Colonic mucosa (tissue), 4 donors: ENCODE measurements at places on chromosomes 5 and 9. TPM values are rescaled to one million over a fixed set of nuclear protein-coding genes. Genes with fewer than 3 reads are reported as not detected.

- no peak for DNase-seq
Observed at GRCh38 chr9:127967151-127967809, 13.5 kb downstream of the EEIG1 start.

DNA sequence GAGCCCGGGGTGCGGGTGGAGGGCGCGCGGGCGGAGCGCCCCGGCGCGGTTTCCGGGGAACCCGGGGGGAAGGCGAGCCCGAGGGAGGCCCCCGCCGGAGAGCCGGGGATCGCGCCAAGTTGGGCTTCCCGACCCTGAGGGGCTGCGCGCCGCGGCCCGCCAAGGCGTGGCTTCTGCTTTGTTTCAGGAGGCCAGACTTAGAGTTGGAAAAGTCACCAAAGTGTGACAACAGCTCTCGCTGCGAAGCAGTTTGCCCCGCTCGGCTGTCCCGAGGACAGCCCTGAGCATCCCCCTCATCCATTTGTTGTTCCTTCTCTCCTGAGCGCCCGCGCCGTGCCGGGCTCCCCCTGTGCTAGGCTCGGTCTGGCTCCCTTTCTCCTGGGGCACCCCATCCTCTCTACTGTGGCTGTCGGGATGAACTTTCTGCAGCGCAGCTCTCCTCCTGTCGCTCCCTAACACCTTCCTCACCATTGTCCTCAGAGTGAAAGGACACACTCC lies 410 bp downstream of the GLIPR2 start:
- DNase-seq, result no peak

DNA sequence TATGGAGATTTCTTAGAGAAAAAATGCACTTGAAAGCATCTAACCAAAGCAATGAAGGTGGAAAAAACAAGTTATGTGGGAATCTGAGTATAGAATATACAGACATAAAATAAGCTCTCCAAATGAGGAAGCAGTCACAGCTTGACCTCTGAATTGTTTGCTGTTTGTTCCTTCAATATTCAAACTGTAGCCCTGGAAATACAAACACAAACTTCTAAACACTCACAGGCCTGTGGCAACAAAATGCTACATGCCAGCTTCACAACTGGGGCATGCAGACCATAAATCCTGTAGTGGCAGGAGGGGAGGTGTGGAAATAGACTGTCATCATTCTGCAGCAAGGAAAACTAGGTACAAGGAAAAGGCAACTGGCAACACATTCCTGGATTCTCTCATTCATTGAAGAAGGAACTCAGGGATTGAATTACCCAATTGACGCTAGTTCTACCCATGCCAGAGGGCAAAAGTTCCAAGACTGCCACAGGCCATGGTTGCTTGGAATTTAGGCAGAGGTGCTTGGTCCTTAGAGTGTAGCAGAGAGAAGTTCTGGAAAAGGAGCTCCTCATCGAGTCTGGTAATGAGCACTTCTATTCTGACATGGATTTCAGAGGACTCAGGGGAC lies 349.6 kb downstream of the PDE4D start:
- no peak for DNase-seq

MVB12B gene
- 15.8 TPM for total RNA-seq
